ENCODE measurements at places on chromosomes 5 and 9. TPM values are rescaled to one million over a fixed set of nuclear protein-coding genes. Genes with fewer than 3 reads are reported as not detected.

GARIN3 gene
- total RNA-seq: not detected

PLPP1 gene
- 18.0 TPM for total RNA-seq

DNA sequence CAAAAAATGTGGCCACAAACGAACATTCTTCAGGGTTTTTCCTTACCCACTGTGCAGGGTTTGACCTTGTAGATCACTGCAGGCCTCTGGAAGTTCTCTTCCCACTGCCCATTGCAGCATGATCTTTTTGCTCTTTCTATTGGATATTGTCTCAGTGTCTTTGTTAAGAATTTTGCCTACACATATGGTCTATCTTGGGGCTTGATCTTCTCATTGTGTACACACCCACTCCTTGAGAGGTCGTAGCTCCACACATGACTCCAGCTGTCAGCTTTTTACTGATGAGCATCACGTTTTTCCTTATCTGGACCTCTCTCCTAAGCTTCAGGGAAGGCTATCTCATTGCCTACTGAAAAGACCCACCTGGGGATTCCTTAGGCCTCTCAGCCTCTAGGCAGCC lies 3.0 kb upstream of the GLRX start:
- DNase-seq: no peak

DNA sequence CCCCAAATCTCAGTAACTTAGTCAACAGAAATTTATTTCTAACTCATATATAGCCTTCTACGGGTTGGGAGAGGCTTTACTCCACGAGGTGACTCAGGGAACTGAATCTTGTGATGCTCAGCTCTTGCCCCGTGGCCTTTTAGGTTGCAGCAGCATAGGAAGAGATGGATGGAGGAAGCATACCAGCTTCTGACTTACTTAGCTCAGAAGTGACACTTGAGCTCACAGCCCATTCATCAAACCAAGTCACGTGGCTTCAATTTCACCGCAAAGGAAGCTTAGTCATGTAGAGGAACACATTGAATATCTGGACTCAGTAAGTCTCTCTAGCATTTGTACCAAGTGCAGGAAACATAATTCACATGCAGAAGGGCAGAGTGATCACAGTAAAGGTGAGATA lies 124.1 kb upstream of the KCNN2 start:
- DNase-seq: peak; percentile 59

DNA sequence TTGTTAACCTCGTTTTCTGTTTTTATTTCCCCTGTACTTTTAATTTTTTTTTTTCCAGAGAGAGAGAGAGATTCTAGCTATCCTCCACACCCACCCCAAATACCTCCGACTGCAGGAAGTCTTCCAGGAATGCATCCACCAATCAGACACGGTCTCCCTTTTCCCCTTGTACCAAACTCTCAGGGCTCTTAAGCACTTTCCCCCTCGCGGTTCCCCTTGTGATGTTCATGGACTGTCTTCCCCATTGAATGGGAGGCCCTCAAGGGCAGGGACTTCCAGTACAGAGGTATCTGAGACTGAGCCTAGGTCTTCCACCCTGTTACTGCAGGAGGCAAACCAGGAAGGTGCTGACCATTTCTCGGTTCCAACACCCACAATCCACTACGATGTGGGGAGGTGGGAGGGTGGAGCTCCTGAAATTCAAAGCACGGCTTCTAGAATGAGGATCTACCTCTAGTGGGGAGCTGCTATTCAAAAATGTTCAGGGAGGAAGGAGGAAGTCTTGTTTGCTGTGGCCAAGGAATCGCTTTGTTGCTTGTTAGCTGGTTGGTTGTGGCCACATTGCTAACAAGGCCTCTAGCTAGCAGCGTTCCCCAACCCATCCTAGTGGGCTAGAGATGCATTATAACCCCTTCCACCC lies 37.5 kb upstream of the PTGS1 start:
- DNase-seq: no peak

NPR3 gene
- total RNA-seq: not detected

TRPM3 gene
- total RNA-seq: 3.9 TPM

SLC23A1 gene
- not detected for total RNA-seq

Measured in SK-MEL-5 (cell line).